ENCODE measurements at places on chromosomes 1 and 21.

- no peaks in the 10 kb centered on the region for H3K27me3 ChIP-seq
- DNase-seq = no peak
- no peak overlapping the region for H3K27ac ChIP-seq
These were observed 764.7 kb upstream of the TPTE start for GRCh38 chr21:9756677-9757076.

- H3K4me1 ChIP-seq = no peaks in the 10 kb centered on the region
- H3K27ac ChIP-seq = no peak overlapping the region
- DNase-seq = no peak
- no peaks in the 10 kb centered on the region for H3K27me3 ChIP-seq
- H3K4me3 ChIP-seq = no peak overlapping the region
These were observed 32.9 kb downstream of the FCRL5 start for GRCh38 chr1:157519451-157519850.

DNA sequence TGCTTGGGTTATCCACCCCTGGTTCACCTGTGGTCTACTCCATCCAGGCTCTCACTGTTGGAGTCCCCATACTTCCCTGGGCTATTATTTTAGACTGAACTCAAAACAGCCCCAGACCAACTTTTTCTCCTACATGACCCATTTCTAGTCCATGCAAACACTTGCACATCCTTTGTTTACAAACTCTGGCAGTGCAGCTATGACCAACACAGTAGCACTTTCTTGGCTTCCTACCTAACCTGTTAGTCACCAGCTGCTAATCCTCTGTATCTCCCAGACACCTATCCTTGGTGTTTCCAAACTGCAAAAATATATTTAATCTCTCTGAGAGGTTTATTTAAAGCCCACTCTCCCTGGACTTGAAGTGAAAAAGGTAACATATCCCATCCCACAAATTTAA lies 90.8 kb downstream of the DDAH1 start:
- no peaks in the 10 kb centered on the region for H3K36me3 ChIP-seq
- DNase-seq = peak; percentile 71
- H3K4me3 ChIP-seq = no peak overlapping the region
- peaks cover 14% of the 10 kb centered on the region for H3K4me1 ChIP-seq
- no peak overlapping the region for H3K27ac ChIP-seq

DNA sequence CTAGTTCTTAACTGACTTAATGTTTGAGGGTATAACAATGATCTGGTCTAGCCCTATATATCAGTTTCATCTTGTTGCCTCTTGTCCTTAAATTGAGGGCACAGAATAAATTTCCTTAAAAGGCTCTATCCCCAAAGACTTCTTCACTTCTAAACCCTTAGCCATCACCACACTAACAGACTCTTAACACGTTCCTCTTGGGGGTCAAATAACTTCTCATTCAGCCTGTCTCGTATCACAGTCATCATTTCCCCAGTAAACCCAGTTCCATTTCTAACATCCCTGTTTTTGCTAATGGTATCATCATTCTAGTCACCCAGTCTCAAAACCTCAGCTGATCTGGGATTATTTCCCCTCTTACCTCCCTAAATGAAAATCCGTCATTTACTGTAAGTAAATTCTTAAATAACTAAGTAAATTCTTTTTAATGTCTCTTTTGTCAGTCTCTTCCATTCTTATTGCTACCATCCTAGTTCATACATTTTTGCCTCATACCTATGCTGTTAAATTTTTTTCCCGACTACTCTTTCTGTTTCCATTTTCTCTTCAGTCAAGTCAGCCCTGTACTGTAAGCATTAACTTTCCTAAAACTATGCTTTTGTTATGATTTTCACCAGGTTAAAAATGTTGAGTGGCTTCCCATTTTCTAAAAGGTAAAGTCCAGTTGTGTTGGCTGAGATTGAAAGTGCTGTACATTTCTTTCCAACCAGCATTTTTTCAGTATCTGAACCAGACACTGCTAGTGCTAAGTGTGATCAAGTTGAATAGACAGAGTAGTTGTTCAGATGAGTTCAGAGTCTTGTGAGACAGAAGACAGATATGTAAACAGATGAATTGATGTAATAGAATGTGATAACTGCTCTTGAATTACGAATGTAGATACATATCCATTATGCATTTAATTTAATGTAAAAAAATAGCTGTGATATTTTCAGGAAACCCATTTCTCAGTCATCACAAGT lies 6.9 kb downstream of the CTTNBP2NL start:
- H3K4me1 ChIP-seq = peaks cover 23% of the 10 kb centered on the region
- no peaks in the 10 kb centered on the region for H3K36me3 ChIP-seq
- H3K27me3 ChIP-seq = no peaks in the 10 kb centered on the region
- H3K4me3 ChIP-seq = no peak overlapping the region
- peak overlapping the region; percentile 75 for H3K27ac ChIP-seq
- DNase-seq = peak; percentile 64

- no peaks in the 10 kb centered on the region for H3K27me3 ChIP-seq
- no peaks in the 10 kb centered on the region for H3K4me1 ChIP-seq
- no peaks in the 10 kb centered on the region for H3K36me3 ChIP-seq
- no peak overlapping the region for H3K27ac ChIP-seq
These were observed 7.4 kb downstream of the PLEKHN1 start for GRCh38 chr1:973459-974292.

GRCh38 chr1:113701429-113701828 lies 57.9 kb downstream of the PHTF1 start:
- H3K4me3 ChIP-seq = no peak overlapping the region
- peaks cover 4% of the 10 kb centered on the region for H3K36me3 ChIP-seq
- peak; percentile 13 for DNase-seq

DNA sequence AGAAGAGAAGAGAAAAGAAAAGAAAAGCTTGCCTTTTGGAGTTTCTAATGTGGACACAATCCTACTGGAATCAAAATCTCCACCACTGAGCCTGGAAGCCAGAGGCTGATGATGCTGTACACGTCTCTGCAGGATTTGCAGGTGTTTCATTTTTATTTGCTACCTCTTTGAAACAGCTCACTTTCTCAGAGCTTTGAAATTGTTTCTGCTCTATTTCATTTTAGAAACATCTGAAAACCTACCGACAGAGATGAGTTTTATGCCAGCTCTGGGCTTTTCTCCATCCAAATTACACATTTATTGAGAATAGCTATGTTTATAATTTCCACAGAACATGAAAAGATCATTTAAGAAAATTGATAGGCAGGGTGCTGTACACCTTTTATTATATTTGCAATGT lies 46.2 kb downstream of the URB2 start:
- no peak overlapping the region for H3K27ac ChIP-seq
- DNase-seq = no peak
- H3K27me3 ChIP-seq = no peaks in the 10 kb centered on the region
- no peaks in the 10 kb centered on the region for H3K4me1 ChIP-seq

DNA sequence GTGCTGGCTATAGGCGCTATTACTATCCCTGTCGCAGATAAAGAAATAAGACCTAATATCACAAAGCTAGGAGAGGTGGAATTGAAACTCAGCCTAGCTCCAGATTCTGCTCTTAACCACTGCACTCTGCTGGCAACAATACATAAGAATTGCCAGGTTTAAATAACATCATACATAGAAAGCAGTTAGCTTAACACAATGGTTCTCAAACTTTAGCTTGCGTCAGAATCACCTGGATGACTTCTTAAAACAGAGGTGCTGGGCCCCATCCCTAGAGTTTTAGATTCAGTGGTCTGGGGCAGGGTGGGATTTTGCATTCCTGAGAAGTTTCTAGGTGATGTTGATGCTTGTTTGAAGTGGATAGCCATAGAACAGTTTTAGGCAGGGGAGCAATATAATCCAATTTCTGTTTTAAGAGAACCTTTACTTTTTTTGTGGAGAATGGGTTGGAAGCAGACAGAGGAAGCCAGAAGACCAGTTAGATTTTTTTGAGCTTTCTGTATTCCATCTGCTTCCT lies 1.1 kb upstream of the POMGNT1 start:
- H3K36me3 ChIP-seq = peaks cover 10% of the 10 kb centered on the region
- DNase-seq = no peak
- H3K4me1 ChIP-seq = peaks cover 2% of the 10 kb centered on the region
- no peaks in the 10 kb centered on the region for H3K27me3 ChIP-seq
- peak overlapping the region; percentile 91 for H3K4me3 ChIP-seq

- no peaks in the 10 kb centered on the region for H3K27me3 ChIP-seq
- no peak overlapping the region for H3K27ac ChIP-seq
- no peaks in the 10 kb centered on the region for H3K4me1 ChIP-seq
- no peaks in the 10 kb centered on the region for H3K36me3 ChIP-seq
These were observed 248.5 kb downstream of the USP25 start for GRCh38 chr21:15978215-15978738.

DNA sequence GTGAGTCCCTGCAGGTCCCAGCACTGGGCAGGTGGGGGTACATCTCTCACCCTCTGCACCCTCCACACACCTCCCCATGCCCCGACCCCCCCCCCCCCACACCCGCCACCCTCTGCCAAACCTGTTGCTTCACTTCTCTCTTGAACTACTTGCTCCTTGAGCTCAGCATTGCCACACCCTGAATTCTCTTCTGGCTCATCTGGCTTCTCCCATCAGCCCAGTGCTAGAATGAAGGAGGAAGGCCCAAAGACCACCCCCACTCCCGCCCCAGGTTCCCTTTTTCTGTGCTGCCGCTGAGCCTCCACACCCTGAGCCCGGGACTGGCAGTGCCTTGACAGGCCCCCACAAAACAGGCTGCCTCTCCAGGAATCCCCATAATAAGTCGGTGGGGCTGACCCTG lies 6.4 kb upstream of the TNNI1 start:
- H3K4me1 ChIP-seq = no peaks in the 10 kb centered on the region
- no peak overlapping the region for H3K27ac ChIP-seq
- no peak for DNase-seq

GRCh38 chr1:50820545-50820944 lies 139.5 kb downstream of the FAF1 start:
- no peak for DNase-seq
- H3K27ac ChIP-seq = no peak overlapping the region
- no peaks in the 10 kb centered on the region for H3K36me3 ChIP-seq
- H3K27me3 ChIP-seq = no peaks in the 10 kb centered on the region
- H3K4me3 ChIP-seq = no peak overlapping the region

DNA sequence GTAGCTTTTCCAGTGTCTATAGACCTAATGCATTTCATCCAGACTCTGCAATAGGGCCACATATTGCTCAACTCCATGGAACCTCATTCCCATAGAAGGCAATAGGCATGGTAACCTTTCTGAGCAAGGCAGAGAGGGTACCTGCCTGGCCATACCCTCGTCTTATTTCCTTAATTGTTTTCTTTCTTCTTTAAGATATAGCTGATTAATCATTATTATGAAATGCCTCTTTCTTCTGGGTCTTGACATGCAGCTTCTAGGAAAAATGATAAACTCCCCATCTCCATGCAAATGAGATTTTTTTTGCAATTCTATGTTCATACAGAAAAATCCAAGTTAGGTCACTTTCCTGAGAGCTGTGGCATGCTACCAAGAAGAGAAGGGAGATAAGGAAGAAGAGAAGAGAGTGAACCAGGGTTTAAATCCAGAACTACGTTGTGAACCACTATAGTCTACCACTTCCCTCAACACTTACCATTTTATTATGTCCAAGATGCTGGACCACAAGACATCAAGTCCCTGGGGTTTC lies 33.0 kb upstream of the IL20 start:
- no peaks in the 10 kb centered on the region for H3K4me1 ChIP-seq
- no peak for DNase-seq
- H3K4me3 ChIP-seq = no peak overlapping the region
- H3K36me3 ChIP-seq = no peaks in the 10 kb centered on the region

DNA sequence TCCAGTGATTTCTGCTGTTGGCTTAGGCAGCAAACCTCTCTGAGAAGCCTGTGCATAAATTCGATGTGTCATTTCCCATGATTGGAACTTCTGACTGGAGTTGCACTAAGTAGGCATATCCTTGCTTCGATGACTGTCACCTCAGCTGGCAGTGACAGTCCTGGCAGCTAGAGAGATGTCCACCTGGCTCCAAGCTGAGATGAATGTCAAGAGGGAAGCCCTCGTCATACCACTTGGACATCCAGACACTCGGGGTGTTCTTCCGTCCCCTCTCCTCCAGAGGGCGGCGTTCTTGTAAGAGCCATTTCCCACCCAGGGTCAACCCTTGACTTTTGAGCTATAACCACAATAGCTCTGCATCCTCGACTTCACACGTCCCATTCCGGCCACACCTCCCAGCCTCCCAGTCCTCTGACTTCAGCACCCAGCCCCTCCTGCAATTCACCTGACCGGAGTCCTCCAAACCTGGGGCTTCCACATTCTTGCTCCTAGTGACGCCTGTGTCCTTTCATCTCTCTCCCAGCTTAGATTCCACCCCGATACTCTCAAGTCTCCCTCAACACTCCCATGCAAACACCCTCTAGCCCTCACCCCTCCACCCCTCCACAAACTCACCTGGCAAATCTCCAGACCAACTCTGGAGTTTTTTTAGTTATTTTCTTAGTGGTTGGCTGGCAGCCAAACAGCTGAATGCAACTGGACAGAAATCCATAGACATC lies 17.3 kb downstream of the CA6 start:
- H3K4me1 ChIP-seq = no peaks in the 10 kb centered on the region
- H3K27ac ChIP-seq = no peak overlapping the region
- H3K4me3 ChIP-seq = no peak overlapping the region

- no peaks in the 10 kb centered on the region for H3K27me3 ChIP-seq
- H3K36me3 ChIP-seq = no peaks in the 10 kb centered on the region
- no peak for DNase-seq
- no peaks in the 10 kb centered on the region for H3K4me1 ChIP-seq
- H3K27ac ChIP-seq = no peak overlapping the region
These were observed 12.3 kb upstream of the GOLT1A start for GRCh38 chr1:204225841-204226735.

- DNase-seq = no peak
- no peak overlapping the region for H3K27ac ChIP-seq
- no peaks in the 10 kb centered on the region for H3K27me3 ChIP-seq
- H3K4me3 ChIP-seq = no peak overlapping the region
- H3K4me1 ChIP-seq = no peaks in the 10 kb centered on the region
These were observed 17.2 kb downstream of the CEP350 start for GRCh38 chr1:179971563-179972496.

- no peaks in the 10 kb centered on the region for H3K36me3 ChIP-seq
- no peak overlapping the region for H3K27ac ChIP-seq
- no peaks in the 10 kb centered on the region for H3K27me3 ChIP-seq
- no peak overlapping the region for H3K4me3 ChIP-seq
- DNase-seq = peak; percentile 79
These were observed 32.4 kb downstream of the KCTD3 start for GRCh38 chr1:215599418-215600074.

GRCh38 chr1:182444497-182444896 lies 5.4 kb upstream of the RGSL1 start:
- H3K4me1 ChIP-seq = no peaks in the 10 kb centered on the region
- no peak for DNase-seq
- no peaks in the 10 kb centered on the region for H3K36me3 ChIP-seq
- H3K27me3 ChIP-seq = no peaks in the 10 kb centered on the region
- H3K4me3 ChIP-seq = no peak overlapping the region

GRCh38 chr1:225441314-225442122 lies 13.7 kb upstream of the LBR start:
- peaks cover 10% of the 10 kb centered on the region for H3K4me1 ChIP-seq
- DNase-seq = no peak
- H3K4me3 ChIP-seq = no peak overlapping the region
- H3K27ac ChIP-seq = no peak overlapping the region

DNA sequence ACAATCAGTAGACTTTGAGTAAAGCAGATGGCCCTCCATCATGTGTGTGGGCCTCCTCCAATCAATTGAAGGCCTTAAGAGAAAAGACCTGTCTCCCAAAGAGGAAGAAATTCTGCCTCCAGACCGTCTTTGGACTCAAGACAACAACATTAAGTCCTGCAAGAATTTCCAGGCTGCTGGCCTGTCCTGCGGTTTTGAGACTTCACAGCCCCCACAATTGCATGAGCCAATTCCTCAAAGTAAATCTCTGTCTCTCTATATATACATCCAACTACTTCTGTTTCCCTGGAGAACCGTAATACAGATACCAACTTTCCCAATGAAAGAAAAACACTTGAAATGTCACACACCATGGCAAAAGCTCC lies 16.4 kb downstream of the REG4 start:
- no peak overlapping the region for H3K4me3 ChIP-seq
- H3K27me3 ChIP-seq = peaks cover 10% of the 10 kb centered on the region
- H3K36me3 ChIP-seq = no peaks in the 10 kb centered on the region
- no peaks in the 10 kb centered on the region for H3K4me1 ChIP-seq
- DNase-seq = peak; percentile 44
- no peak overlapping the region for H3K27ac ChIP-seq

Measured in fibroblast of lung (primary cell).